ENCODE measurements at places on chromosomes 5 and 9.

GRCh38 chr5:33611877-33612276 is 171.1 kb downstream of the TARS1 start:
- no peak for DNase-seq

GRCh38 chr9:125241863-125242739 is 958 bp upstream of the HSPA5 start:
- DNase-seq = no peak

- no peak for DNase-seq
These were observed 151.4 kb upstream of the FSTL4 start for GRCh38 chr5:133763744-133764143.

GRCh38 chr5:168950241-168950951 is 350.5 kb downstream of the SLIT3 start:
- DNase-seq = no peak

- DNase-seq = no peak
These were observed 150.0 kb upstream of the GNA14 start for GRCh38 chr9:77798140-77798539.

DNA sequence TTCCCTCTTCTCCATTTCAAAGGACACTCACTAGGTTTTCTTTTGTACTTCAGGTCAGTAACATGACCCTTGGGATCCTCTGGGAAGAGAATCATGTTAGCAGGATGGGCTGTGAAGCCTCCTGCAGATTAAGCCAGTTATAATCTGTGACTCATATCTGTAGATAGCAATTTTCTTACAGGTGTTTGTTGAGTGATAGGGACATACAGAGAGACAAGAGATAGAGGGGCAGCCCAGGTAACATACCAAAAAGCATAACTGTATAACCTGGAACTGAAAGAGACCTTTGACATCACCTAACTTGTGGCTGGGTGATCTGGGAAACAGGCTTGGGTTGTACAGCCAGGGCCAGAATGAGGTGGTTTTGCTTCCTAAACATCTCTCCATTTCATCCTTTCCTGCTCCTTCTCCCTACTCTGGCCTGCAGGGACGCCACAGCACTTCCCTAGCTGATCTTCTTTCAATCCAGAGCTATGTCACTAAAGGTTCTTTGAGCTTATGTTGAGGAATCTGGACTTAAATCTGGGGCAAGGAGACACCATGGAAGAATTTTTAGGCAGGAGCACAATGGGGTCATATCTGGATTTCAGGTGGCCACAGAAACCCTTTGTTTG is 21.0 kb upstream of the PPARGC1B start:
- DNase-seq = no peak

GRCh38 chr5:149853331-149853648 is 91.3 kb downstream of the PDE6A start:
- DNase-seq = no peak

DNA sequence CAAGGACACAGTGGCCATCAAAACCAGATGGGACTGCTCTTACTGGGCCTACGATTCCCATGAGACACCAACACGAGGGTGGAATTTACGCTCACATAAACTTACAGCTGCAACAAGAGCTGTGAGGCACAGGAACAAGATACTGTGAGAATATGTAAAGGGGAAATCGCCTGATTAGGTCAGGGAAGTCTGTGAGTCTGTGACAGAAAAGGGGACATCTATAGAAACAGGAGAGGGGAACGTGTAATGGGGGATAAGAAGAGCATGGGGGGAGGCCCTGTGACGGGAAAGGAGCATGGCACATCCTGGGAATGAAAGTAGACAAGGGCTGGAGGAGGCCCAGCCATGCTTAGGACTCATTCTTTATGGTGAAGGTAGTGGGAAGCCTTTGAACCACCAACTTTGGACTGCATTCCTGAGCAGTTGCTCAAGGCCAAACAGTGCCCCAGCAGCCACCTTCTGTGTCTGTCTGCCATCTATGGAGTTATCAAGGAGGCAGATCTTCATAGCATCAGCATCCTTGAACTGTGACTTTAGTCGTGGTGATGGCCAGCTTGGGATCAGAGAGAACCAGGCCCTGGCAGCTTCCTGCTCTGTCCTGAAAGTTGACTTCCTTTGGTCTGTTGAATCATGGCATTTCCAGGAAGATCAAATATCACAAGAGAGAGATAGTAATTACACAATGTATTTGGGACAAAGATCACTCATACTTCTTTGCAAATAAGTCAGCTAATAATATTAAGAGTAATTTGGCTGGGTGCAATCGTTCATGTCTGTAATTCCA is 87.9 kb upstream of the FAM169A start:
- DNase-seq = no peak

Measured in NCI-H1436 (cell line).